ENCODE measurements at places on chromosomes 4 and X. TPM values are rescaled to one million over a fixed set of nuclear protein-coding genes. Genes with fewer than 3 reads are reported as not detected.

DNA sequence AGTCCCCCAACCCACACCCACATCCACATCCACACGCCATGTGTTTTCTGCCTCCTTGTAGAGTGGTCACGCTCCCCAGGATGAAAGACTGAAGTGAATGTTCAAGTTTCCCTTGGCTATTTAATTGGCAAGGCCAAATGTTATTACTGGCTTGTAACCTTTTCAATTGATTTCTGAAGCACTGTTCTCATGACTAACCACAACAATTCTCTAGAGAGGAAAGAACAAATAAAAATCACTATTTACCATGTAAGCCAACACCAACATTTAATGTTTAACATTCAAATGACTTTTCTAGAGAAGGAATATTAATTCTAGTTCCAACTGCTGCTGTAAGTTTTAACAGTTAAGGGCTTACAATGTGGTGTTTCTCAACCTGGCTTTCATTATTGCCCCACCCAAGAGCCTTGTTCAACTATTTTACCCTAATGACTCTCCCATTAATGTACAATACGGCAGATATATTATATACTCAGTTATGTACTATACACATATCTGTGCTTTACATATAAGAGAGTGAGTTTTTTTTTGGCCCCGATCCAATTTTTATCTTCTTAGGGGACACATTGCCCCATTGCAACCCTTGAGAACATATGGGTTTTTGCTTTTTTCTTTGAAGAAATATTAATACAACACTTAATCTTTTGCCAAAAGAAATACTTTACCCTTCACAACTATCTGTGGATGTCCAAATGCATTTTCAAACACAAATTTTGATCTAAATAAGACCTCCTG lies 46.5 kb downstream of the RELL1 start:
- no peak for DNase-seq

GRCh38 chr4:180768610-180769009 lies 1474.6 kb upstream of the TENM3 start:
- no peak for DNase-seq

- DNase-seq = no peak
Measured at GRCh38 chr4:57070461-57070860, 39.7 kb downstream of the IGFBP7 start.

DCAF12L2 gene
- total RNA-seq = not detected

DNA sequence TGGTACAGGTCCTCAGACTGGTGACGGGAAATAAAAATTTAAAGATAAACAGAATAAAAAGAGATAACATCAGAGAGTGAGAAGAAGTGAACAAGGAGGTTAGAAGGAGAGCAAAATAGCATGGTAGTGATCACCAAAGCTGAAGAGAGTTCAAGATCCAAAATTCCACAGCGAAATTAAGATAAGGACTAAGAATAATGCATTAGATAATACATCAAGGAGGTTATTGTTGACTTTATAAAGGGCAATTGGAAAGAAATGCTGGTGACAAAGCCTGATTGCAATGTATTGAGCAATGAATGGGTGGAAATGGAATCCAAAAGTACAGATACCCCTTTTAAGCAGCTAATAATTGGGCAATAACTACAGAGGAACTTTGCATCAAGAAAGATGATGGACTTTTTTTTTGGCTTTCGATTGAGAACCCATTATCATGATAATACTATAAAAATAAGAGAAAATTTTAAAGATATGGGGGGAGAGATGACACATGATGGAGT lies 101.6 kb upstream of the MAP9 start:
- no peak for DNase-seq

GRCh38 chrX:110432091-110432905 lies 73.7 kb downstream of the RTL9 start:
- no peak for DNase-seq

- DNase-seq = no peak
Measured at GRCh38 chr4:159655547-159655946, 552.7 kb downstream of the RAPGEF2 start.

TFE3 gene
- total RNA-seq = 30.8 TPM

PNMA5 gene
- not detected for total RNA-seq

TSPAN7 gene
- total RNA-seq = not detected

GRCh38 chr4:20297261-20297660 lies 45.6 kb downstream of the SLIT2 start:
- no peak for DNase-seq

DNA sequence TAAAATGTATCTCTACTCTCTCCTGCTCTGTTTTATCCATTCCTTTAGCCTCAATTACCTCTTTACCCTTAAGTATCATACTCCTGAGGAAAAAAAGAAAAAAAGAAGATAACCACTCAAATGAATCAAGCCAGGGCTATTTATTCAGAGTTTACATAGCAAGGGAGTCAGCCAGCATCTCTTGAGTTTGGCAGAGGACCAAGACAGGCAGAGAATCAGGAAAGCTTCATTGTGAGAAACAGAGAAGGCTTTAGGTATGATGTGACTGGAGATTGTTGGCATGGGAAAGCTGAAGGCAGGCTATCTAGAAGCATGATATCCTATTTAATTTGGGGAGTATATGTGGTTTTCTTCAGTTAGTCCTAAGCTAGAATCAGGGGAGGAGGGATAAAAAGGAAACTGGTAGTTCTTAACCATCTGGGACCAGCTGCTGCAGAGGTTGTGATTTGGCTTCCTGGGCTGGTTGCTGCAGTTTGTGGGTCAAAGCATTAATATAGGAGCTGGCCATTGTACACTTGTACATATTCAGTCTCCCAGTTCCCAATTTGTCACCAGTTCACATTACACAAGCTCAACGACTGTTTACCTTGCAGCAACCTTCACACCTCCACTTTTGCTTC lies 11.2 kb downstream of the APELA start:
- DNase-seq = no peak

- peak; percentile 90 for DNase-seq
Measured at GRCh38 chr4:143558823-143559756, 45.6 kb downstream of the SMARCA5 start.

PPEF1 gene
- total RNA-seq = not detected

FOXR2 gene
- total RNA-seq = not detected

MAP9 gene
- 6.9 TPM for total RNA-seq

GRCh38 chr4:188988131-188988530 lies 848.9 kb downstream of the TRIML1 start:
- DNase-seq = no peak

- DNase-seq = no peak
Measured at GRCh38 chr4:12697970-12698369, 786.2 kb downstream of the RAB28 start.

PNMA6F gene
- not detected for total RNA-seq

- no peak for DNase-seq
Measured at GRCh38 chrX:133323431-133323830, 91.9 kb downstream of the GPC4 start.

AWAT2 gene
- not detected for total RNA-seq

DNA sequence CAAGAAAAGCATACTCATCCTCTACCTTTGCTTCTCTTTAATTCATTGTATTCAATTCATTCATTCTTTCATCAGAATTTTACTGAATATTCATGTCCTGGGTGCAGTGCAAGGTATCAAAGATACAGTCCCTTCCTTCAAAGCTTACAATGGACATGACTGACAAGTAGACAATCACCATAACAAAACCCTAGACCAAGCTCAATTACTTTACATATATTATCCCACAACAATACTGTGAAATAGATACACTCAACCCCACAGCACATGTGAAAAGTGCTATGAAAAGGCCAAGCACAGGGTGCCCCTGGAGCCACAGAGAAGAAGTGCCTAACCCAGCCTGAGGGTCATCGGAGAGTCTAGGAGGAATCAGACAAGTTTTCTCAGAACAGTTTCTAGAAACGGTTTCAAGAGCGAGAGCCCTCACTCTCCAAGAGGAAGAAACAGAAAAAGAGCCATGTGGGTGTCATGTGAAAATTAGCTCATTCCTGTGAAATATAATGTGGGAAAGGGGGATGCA lies 15.3 kb downstream of the AMBN start:
- peak; percentile 41 for DNase-seq

TMPRSS11A gene
- total RNA-seq = not detected

GRCh38 chr4:55358246-55358645 lies 12.2 kb downstream of the SRD5A3 start:
- no peak for DNase-seq

WDR1 gene
- 369 TPM for total RNA-seq

GRCh38 chr4:38163216-38164006 lies 203.2 kb downstream of the PTTG2 start:
- no peak for DNase-seq

SRPX2 gene
- total RNA-seq = not detected

- DNase-seq = no peak
Measured at GRCh38 chr4:168531305-168531704, 34.5 kb downstream of the PALLD start.

Data from activated CD4-positive, alpha-beta T cell treated with anti-CD3 and anti-CD28 coated beads, Interleukin-2, amount 10 ng/mL, durations not matched to agents 24 days and 14 days (primary cell).